Vagina (tissue), 2 donors: ENCODE measurements at places on chromosomes 4 and X. TPM values are rescaled to one million over a fixed set of nuclear protein-coding genes. Genes with fewer than 3 reads are reported as not detected.

- DNase-seq, result no peak
Measured at GRCh38 chr4:129806986-129807385, 711.0 kb downstream of the C4orf33 start.

DNA sequence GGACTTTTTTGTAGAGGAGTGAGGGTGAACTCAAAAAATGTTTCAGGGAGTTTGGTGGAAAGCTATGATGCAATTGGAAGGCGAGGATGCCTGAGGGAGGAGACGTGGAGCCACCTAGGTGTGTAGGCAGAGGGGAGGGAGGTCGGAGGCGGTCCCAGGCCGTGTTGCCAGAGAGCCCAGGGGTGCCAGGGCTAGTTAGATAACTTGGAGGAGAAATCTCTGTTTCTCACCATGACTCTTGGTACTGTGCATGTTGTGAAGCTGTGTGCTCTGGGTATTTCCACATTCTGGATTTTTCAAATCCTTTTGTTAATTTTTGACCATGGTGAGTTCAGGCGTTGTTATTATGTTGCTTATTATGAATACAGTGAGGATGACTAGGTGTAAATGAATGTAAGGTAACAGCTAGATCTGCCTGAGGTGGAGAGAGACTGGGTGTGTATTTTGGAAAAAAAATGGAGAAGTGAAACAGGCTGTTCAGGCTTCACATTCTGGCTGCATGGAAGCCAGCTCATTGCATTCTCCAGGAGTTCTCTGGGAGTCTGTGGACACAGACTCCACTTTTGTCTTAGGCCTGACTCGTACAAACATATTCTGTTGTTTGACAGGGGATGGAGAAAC lies 4.5 kb downstream of the RAB9A start:
- no peak for DNase-seq

GRCh38 chr4:153114771-153115321 lies 89.4 kb upstream of the TRIM2 start:
- DNase-seq, result no peak

GRCh38 chrX:152923599-152923998 lies 25.7 kb downstream of the ZNF185 start:
- no peak for DNase-seq

GRCh38 chr4:74944354-74944793 lies 11.5 kb downstream of the PARM1 start:
- no peak for DNase-seq

- no peak for DNase-seq
Measured at GRCh38 chr4:114038762-114039387, 59.4 kb upstream of the ARSJ start.

DNA sequence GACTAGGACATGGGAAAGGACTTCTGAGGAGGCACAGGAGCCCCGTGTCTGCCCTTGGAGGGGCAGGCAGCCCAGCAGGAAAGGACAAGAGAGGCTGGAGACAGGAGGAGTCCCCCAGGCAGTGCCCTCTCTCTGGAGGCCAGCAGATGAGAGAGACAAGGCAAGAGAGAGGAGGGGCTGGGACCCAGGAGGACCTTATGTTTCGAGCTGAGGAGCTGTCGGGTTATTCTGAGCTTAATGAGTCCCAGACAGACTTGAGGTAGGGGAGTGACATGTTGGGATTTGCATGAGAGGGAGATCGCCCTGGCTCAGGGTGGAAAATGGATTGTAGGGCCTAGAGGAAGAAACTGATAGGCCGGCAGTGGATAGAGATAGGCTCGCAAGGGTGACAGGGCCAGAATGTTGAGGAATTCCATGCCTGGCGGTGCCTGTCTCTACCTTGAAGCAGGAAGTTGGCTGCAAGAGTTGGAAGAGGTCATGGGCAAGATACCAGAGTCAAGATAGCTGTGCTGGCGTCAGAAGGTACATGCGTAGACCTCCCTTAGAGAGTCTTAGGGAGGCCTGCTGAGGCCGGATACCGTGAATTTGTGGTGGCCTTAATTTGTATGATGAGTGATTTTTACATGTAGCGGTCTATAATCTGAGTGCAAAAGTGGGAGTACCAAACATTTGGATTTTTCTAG lies 19.4 kb downstream of the STOX2 start:
- DNase-seq, result no peak

The PAGE2B gene
- not detected for total RNA-seq

DNA sequence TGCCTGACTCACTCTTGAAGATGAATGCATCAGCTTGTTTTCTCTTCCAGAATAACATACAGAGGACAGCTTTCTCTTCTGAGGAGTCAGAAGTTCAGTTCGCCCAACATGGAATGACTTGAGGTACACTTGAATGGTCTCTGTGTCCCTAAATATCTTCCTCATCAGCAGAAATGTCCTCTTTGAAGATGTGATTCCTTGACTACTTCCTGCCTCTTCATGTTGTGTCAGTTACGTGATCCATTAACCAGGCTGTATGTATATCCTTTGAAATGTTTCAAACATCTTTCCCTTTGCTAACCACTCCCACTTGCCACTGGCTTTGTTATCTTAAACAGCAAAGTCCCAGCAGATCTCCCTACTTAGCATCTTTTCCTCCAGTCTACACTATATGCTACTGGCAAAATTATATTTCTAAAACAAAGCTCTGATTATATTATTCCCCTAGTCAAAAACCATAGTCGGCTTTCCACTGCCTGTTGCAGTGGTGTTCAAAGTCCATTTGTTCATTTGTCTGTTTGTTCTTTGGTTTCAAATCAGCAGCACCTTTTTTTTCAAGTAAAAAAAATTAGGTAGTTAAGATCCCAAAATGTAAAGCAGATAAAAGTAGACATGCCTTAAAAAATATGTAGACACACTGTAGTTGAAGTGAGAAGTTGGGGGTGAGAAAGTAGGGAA lies 82.1 kb upstream of the PAK3 start:
- DNase-seq, result no peak

- DNase-seq, result no peak
Measured at GRCh38 chr4:37970702-37971101, 10.5 kb downstream of the PTTG2 start.

The CT83 gene
- not detected for total RNA-seq

- DNase-seq, result no peak
Measured at GRCh38 chr4:1622238-1622637, 61.9 kb downstream of the FAM53A start.

GRCh38 chr4:147794314-147794680 lies 62.4 kb downstream of the ARHGAP10 start:
- no peak for DNase-seq

The SLC9B1 gene
- total RNA-seq, result not detected

The FATE1 gene
- not detected for total RNA-seq

DNA sequence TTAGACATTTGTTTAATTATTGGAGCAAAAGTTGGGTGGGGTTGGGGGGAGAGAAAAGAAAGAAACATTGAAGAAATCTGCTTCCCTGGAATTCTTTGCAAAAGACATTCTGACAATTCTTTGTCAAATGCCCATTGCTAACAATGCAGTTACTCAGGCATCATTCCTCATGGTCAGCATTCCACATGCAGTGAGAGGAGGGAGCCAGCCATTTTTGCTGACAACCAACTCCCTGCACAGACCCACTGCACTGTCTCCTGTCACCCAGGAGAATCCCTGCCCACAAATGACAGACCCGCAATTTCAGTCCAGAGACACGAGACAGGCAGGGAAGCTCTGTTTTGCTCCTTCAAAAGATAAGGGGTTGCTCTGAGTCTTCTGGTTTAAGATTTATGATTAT lies 985.1 kb upstream of the SLIT2 start:
- DNase-seq, result no peak

DNA sequence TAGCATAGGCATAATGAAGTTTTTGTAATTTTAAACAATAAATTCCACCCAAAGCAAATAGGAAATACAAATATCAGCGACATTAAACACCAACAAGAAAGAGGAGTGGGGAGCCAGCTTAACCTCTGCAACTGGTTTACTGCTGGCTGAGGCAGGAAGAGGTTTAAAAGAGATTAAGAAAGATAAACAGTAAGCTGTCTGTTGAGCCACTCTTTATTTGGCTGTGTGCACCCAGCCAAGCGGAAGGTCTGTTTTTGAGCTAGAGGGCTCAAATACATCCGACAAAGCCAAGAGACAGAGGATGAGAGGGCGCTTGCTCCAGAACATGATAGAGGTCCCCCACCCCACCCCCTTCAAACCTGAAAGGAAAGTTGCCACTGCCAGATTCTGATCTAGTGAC lies 191.4 kb downstream of the MGST2 start:
- no peak for DNase-seq

The TMPRSS11F gene
- 13.8 TPM for total RNA-seq

GRCh38 chrX:110326712-110327111 lies 8.8 kb upstream of the AMMECR1 start:
- no peak for DNase-seq

- DNase-seq, result no peak
Measured at GRCh38 chr4:149823769-149824221, 8.2 kb upstream of the IQCM start.

The MTCP1 gene
- total RNA-seq, result 6.9 TPM

DNA sequence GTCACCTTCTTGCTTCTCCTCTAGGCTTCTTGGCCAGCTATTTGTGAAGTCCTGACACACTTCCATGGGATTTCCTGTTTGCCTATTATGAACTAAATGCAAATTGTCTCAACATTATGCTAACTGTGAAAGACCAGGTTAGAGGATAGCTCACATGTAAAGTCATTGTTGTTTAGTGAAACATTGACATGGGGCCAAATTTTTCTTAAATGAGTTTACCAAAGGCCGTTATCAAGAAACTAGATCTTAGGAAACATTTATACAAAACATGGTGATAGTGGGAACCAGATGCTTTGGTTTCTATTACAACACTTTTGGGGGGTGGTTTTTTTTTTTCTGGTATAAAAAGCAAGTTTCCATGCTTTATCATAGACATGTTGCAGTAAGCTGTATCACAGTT lies 466.8 kb upstream of the FAM241A start:
- DNase-seq, result no peak

The GLRB gene
- total RNA-seq, result 2.9 TPM

DNA sequence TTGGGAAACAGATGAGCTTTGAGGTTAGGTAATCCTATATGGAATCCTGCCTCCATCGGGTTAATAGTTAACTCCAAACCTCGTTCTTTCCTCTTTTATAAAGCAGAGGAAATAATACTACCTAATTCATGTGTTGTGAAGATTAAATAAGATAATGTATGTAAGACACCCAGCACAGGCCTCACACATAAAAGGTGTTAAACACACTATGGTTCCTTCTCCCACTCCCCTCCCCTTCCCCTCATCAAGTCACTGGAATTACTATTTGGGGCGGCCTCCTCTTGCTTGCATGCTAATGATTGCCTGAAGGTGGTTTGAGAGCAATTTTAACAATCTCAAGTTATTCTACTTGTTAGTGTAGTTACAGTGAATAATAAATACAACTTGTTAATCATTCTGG lies 404.4 kb upstream of the RASGEF1B start:
- DNase-seq, result no peak

GRCh38 chr4:48195374-48195773 lies 61.3 kb upstream of the TXK start:
- DNase-seq, result no peak

DNA sequence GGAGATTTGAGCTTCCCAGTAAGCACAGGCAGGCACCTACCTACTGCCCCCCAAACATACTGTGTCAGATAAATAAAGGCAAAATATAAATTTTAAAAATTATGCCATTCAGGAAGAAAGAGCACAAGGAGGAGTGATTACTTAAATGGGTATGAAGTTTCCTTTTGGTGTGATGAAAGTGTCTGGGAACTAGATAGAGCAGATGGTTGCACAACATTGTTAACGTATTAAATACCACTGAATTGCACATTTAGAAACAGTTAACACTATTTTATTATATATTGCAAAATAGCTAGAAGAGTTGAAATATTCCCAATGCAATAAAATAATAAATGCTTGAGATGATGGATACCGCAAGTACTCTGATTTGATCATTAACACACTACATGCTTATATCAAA lies 374.7 kb upstream of the FGF13 start:
- no peak for DNase-seq

The CCKAR gene
- total RNA-seq, result 0.74 TPM

DNA sequence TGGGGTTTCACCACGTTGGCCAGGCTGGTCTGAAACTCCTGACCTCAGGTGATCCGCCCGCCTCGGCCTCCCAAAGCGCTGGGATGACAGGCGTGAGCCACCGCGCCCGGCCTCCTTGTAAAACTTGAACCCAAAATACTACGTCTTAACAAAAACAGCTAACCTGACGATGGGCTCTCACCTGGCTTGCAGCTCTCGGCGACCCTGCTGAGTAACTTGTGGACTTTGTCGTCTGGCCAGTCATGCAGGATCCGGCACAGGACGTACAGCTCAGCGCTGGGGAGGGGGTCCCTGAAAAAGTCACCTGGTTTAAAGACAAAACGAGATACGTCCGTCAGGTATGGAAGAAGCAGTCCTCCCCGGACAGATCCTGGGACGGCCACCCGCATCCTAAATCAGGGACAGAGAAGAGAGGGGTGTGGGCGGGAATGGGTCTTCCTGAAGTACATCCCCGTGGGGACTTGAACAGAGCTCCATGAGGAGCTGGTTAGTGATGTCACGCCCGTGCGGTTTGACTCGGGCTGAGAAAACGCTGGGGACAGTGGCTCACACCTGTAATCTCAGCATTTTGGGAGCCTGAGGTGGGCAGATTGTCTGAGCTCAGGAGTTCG lies 20.7 kb upstream of the SLC25A6 start:
- DNase-seq, result no peak

- DNase-seq, result no peak
Measured at GRCh38 chrX:19885732-19886131, 1.7 kb downstream of the SH3KBP1 start.

The NR3C2 gene
- 9.6 TPM for total RNA-seq

- no peak for DNase-seq
Measured at GRCh38 chr4:4364486-4365208, 22.3 kb upstream of the NSG1 start.

- DNase-seq, result no peak
Measured at GRCh38 chr4:112421911-112422310, 94.1 kb downstream of the NEUROG2 start.

GRCh38 chr4:141079393-141079930 lies 53.8 kb downstream of the RNF150 start:
- no peak for DNase-seq

The ZMYM3 gene
- 27.0 TPM for total RNA-seq

GRCh38 chr4:116632269-116632668 lies 453.1 kb downstream of the TRAM1L1 start:
- no peak for DNase-seq

The KCND1 gene
- total RNA-seq, result 2.0 TPM
